Ammon's horn (tissue), 1 donor: ENCODE measurements at places on chromosomes 11 and 22.

GRCh38 chr11:62593434-62594044, 2.2 kb upstream of the TUT1 start:
- DNase-seq, result peak; percentile 87

DNA sequence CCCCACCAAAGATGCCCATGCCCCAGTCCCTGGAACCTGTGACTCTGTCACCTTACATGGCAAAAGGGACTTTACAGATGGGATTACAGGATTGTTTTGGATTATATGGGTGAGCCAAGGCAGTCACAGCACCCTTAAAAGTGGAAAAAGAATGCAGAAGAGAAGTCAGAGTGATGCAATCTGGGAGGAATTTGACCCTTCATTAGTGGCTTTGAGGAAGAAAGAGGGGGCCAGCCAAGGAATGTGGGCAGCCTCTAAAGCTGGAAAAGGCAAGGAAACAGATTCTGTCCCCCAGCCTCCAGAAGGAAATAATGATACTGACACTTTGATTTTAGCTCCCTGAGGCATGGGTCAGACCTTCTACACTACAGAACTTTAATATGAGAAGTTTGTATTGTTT, 257.3 kb upstream of the ISX start:
- no peak for DNase-seq

GRCh38 chr22:47032091-47032943, 269.9 kb downstream of the TBC1D22A start:
- no peak for DNase-seq

GRCh38 chr11:130094614-130095013, 24.9 kb downstream of the APLP2 start:
- peak; percentile 61 for DNase-seq

GRCh38 chr11:109088086-109088485, 333.9 kb upstream of the C11orf87 start:
- no peak for DNase-seq

- no peak for DNase-seq
Measured at GRCh38 chr11:3092603-3093141, 35.4 kb upstream of the CARS1 start.

DNA sequence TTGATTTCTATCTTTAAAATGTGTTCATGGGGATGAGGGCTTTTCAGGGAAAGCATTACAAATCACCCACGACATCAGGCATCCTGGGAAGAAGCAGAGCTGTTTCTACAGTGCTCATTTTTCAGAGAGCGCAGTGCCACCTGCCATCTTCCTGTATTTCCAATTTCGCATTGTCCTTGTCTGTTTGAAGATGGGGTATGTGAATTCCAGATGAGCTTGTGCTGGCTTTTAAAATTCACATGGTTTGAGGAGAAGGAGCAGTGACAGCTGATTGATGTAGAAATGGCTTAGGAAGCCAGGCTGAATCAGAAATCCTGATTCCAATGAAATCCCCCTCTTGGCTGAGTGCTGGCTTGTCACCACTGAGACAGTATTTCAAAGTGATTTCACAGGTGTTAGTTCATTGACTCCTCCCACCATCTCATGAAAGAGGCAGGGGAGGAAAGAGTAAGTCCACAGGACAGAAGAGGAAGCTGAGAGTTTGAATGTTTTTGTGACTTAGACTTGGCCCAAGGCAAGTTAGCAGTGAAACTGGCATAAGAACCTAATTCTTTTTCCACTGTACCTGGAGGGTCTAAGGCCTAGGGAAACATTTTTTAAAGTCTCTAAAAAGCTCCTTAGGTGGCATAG, 344.6 kb upstream of the C11orf87 start:
- DNase-seq, result peak; percentile 18

DNA sequence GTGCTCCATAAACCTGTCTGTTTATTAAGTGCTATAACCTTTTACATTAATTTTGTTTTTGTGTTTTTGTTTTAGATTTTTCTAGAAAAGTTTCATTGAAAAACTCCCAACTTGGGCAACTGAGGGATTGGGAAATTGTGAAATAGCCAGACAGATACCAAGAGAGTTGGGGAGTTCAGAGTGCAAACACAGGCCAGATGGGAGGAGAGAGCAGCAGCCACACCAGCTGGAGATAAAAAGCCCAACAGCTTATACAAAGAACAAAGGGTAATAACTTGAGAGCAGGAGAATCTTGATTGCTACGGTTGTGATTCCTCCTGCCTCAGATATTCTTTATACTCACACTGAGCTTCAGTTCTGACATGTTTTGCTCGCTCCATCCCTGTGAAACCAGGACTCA, 1642.2 kb downstream of the LRRC4C start:
- DNase-seq, result no peak

GRCh38 chr11:68617925-68618809, 66.2 kb upstream of the GAL start:
- DNase-seq, result no peak

DNA sequence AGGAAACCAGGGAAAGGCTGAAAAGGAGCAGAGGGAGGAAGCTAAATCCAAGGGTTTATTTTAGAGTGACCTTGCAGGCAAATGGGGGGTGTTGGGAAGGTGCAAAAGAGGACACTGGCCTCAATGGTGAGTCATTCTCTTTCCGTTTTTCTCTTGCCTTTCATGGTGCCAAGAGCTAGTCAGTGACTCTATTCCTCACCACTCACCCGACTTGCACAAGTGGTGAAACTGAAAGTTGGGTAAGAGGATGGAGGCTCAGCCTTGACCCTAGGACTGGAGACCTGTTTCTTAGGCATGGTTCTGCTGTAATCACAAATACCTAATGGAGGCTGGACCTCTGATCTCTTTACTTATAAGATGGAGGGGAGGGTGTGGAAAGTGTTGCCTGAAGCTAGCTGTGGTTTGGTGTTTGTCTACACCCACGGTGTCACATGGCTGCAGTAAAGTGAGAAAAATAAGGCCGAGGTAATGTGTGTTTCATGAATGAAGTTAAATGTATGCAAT, 67.3 kb upstream of the CREB3L1 start:
- DNase-seq, result no peak

DNA sequence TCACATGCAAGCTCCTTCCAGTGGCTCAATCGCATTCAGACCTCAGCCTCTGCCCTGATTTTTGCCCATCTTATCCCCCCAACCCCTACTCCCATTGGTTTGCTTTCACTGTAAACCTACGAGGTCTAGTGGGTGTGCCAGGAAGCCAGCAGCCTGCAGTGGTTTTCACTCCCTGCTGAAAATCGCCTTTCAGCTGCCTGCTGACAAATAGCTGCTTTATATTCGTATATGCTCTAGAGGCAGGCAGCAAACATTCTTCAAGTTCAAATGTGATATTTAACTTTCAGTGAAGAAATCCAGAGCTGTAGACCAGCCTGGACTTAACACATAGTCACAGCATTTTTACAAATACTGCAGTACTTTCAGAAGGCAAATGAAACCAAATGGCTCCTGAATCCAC, 92.8 kb upstream of the APOA1 start:
- peak; percentile 30 for DNase-seq

DNA sequence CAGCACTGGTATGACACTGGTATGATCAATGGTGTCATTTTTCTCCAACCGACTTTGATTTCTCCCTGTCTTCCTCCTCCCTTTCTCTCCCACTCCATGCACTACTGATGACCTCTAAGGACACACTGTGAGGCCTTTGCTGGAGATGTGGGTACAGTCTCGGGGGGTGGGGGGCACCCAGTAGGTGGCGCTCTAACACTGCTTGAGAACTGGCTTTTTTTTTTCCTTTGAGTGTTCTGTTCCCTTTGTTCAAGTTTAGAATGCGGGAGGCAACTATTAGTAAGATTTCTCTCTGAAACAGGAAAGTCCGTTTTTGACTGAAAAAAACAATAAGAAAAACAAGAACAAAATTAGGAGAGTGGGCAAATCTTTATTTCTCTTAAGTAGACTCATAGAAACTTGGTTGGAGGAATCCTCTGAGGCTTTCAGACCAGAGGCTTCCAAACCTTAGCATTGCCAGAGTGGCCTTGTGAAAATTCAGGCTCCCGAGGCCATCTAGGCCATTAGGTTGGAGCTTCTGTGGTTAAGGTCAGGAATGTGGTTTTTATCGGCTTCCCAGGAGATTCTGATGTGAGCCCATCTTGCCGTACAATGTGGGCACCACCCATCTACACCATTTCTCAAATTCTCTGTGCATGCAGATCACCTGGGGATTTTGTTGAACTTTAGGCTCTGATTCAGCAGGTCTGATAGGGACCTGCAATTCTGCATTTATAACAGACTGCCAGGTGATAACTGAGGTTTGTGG, 43.2 kb downstream of the PANX1 start:
- peak; percentile 38 for DNase-seq

- DNase-seq, result no peak
Measured at GRCh38 chr22:48394787-48395186, 1432.9 kb downstream of the BRD1 start.

DNA sequence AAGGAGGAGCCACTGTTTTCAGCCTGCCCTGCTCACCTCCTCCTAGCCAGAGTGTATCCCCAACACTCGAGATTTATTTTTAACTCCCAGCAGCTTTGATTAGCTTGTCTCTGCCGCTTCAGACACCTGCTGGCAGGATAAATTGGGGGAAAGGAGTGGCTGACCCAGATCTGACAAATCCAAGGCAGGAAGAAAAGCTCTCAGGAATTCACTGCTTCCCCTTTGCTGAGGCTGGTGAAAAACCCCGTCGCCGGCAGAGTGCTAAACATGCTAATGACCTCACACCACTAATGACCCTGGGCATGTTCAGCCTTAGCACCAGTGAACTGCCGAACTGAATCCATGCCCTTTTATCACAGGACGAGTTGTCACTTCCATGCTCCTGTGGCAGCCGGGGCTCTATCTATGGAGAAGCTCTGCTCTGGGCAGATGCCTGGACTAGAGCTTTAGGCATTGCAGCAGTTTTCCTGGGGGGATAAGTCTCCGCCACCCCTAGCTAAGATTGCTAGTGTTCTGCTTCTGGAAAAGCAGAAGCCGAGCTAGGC, 52.2 kb downstream of the FEZ1 start:
- no peak for DNase-seq

- no peak for DNase-seq
Measured at GRCh38 chr11:78180751-78181150, 7.7 kb downstream of the KCTD21 start.

GRCh38 chr11:108160970-108161566, 39.7 kb downstream of the ACAT1 start:
- no peak for DNase-seq

DNA sequence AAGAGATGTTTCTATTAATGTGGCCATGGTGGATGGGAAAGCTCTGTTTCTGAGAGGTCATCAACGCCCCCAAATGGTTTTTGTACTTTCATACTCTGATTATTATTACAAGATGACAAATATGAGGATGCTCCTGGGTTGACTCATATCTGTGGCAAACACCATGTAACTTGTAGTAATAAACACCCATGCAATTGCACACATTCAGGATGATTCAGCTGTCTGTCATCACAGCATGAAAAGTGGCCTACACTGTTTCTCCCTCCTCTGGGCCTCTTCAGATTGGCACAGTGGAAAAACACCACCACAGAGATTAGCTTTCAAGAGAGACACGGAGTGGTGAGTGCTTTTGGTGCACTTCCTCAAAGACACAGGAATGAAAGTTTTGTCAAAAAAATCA, 85.4 kb downstream of the MTNR1B start:
- DNase-seq, result peak; percentile 75

DNA sequence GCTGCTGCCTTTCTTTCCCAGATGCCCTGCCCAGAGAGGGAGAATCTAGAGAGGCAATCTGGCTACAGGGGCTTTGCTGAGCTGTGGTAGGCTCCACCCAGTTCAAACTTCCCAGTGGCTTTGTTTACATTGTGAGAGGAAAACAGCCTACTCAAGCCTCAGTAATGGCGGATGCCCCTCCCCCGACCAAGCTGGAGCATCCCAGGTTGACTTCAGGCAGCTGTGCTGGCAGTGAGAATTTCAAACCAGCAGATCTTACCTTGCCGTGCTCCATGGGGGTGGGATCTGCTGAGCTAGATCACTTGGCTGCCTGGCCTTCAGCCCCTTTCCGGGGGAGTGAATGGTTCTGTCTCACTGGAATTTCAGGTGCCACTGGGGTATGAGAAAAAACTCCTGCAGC, 12.2 kb downstream of the BDNF start:
- no peak for DNase-seq

GRCh38 chr11:72058416-72059034, 21.8 kb downstream of the NUMA1 start:
- DNase-seq, result no peak

DNA sequence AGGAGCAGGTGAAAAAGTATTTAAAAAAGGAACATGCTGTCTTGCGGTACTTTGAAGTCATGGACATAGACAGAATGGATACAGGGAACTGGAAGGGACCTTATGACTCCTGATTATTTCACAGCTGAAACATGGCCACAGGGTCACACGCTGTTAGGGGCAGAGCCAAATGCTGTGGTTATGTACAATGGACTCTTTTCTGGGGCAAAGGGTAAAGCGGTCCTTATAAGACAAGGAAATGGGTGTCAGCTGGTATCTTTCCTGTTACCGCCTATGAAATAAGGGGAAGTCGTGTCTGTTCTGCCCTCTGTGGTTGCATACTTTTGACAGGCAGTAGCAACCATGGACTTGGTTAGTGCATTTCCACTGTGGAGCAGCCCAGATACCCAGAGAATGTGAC, 12.8 kb upstream of the ST14 start:
- peak; percentile 78 for DNase-seq

DNA sequence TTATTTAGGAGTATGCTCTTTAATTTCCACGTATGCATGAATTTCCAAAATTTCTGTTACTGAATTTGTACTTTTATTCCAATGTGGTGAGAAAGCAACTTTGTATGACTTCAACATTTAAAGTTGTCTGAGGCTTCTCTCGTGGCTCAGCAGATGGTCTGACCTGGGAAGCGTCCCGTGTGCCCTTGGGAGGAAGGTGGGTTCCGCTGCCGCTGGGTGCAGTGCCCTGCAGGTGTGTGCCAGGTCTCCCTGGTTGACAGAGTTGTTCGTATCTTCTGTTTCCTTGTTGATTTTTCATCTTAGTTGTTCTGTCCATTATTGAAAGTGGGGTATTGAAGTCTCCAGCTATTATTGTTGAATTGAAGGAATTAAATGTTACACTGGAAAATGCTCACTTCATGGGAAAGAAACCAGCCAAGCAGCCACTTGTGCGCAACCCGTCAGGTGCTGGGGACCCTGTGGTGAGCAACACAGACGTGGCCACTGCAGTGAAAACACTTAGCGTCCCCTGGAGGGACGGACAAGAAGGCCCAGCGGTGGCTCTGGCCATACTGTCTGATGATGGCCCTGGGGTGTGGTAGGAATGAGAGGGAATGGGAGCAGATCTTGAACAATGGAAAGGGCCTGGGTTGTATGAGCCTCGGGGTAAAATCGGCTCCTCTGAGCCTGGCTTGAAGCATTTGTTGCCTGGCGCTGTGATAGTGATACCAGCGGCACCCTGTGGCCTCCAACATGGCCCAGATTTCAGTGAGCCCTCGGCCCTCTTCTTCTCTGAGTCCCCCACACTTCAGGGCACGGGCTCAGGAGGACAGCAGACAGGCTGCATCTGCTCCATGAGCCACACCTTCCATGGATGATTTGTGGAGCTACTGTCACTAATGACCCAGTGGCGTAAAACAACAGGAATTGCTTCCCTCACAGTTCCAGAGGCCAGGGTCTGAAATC, 31.5 kb upstream of the KRTAP5-7 start:
- DNase-seq, result no peak

GRCh38 chr22:40648386-40648785, 11.9 kb upstream of the MRTFA start:
- DNase-seq, result no peak
